ENCODE measurements at places on chromosomes 2 and 18. TPM values are rescaled to one million over a fixed set of nuclear protein-coding genes. Genes with fewer than 3 reads are reported as not detected.

KCNIP3 gene
- total RNA-seq, result not detected

RND3 gene
- total RNA-seq, result not detected

UGT1A5 gene
- not detected for total RNA-seq

CRYGD gene
- total RNA-seq, result not detected

CABLES1 gene
- total RNA-seq, result not detected

METAP1D gene
- total RNA-seq, result 5.7 TPM

GRCh38 chr18:69684789-69685188 is 262.9 kb downstream of the CD226 start:
- no peak for DNase-seq

GRCh38 chr18:50104421-50104820 is 90.5 kb downstream of the MYO5B start:
- DNase-seq, result no peak

- no peak for DNase-seq
Observed at GRCh38 chr2:23027396-23027795, 357.6 kb upstream of the KLHL29 start.

DNA sequence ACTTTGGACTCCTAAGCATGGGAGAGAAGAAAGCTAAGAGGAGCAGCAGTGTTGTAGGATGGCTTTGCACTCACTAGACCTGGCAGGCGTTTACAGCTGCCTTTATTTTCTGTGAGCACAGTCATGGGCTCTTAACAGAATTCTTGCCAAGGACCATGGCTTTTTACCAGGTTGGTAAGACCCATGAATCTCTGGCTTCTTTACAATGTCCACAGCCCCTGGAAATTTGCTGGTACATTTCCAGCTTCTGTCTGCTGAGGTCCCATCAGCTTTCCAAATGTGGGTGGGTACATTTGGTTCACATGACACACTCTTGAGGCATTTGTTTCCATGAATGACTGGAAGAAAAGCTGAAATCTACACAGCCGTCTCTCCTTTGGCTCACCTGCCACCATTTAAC is 162.7 kb downstream of the PPP1R1C start:
- DNase-seq, result no peak

- DNase-seq, result no peak
Observed at GRCh38 chr2:175808858-175809257, 193.2 kb downstream of the LNPK start.

DNA sequence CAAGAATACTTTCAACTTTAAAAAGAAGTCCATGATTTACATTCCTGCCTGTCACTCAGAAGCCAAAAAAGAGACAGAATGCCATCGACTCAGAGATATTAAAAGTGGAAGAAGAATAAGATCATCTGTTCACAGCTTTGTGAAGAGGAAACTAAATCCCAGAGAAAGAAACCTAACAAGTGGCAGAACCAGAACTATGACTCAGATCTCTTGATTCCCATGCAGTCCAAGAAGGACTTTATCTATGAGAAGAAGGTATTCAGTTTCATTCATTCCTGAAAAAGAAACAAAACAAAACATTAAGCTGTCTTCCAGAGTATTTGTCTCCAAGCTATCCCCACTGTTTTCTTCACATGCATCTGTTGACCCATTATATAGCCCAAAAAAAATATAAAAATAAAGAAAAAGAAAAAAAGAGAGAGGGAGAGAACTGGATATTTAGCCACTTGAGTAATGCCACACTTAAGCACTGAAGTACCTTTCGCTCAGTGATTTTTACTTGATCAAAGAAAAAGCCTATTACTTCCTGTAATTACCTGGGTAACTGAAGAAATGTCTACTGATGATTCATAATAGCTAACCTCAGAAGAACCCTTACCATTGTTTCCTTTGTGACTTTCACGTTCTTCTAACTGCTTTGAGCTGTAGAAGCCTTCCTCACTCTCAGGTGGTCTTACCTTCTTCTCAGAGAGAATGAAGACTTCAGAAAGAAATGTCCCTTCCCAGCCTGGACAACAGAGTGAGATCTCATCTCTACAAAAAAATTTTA is 17.7 kb upstream of the AKAIN1 start:
- DNase-seq, result no peak

DNA sequence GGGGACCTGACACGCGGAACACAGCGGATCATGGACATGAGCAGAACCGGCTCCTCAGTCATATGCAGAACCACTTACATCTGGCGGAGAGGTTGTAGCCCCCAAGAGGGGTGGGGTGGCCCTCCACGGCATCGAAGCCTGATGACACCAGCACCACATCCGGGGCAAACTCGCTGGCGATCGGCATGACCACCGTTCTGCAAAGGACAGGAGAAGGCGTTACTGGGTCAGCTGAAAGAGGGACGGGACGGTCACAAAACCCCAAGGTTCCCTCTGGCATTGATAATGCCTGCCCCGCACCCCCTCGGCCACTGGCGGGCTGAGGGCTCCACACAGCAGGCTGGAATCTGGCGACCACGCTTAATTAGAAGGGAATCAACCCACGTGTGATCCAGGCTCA is 220.5 kb downstream of the TWIST2 start:
- DNase-seq, result no peak

DNA sequence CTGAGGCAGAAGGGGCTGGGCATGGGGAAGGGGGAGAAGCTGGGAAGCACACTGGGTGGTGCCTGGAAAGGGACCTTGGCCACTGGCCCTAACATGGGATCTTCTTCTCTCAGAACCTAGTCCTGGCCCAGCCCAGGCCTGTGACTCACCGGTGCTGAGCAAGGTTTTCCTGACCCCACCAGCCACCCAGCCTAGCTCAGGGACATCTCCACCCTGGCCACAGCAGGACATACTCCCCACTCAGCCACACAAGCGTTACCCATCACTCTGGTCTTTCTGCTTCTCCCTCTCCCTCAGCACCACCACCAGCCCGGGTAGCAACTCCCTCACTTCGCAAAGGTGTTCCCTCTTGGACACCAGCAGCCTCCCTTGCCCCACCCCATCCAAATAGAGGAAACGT is 22.8 kb downstream of the TNS1 start:
- DNase-seq, result no peak

GRCh38 chr2:156430236-156430979 is 5.8 kb upstream of the GPD2 start:
- no peak for DNase-seq

- no peak for DNase-seq
Observed at GRCh38 chr2:121803503-121803902, 48.1 kb downstream of the TSN start.

- no peak for DNase-seq
Observed at GRCh38 chr2:60385648-60386047, 167.8 kb downstream of the BCL11A start.

DNA sequence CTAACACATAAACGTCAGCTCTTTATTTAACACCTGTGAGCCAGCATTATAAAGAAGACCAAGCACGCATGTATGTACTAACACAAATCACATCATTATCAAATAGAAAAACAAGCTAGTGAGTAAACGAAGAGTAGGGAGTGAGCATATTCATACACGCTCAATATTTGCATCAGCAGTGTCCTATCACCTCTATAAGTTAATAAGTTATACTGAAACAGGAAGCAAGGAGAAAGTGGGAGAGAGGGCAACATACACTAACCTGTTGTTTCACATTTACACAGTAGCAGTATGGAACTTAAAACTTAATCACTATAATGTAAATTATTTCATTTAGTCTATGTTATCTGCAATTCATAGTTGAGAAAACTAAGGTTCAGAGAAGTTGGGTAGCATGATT is 321.5 kb upstream of the TANK start:
- no peak for DNase-seq

DNA sequence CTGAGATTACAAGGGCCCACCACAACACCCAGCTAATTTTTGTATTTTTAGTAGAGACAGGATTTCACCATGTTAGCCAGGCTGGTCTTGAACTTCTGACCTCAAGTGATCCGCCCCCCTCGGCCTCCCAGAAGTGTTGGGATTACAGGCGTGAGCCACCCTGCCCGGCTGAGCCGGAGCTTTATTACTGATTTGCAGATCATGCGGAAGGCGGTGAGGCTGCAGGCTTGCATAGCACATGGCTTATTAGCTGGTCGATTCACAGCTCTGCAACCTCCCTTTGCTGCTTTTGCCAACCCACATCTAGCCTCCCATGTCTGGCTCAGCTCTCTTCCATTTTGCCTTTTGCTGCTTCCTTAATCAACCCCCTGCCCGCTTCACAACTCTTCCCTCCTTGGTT is 210.3 kb downstream of the VAPA start:
- DNase-seq, result no peak

GRCh38 chr2:33873076-33873605 is 274.0 kb upstream of the FAM98A start:
- DNase-seq, result no peak

- no peak for DNase-seq
Observed at GRCh38 chr2:134512734-134513464, 205.9 kb downstream of the TMEM163 start.

- no peak for DNase-seq
Observed at GRCh38 chr18:31243740-31244512, 74.0 kb upstream of the DSG1 start.

DNA sequence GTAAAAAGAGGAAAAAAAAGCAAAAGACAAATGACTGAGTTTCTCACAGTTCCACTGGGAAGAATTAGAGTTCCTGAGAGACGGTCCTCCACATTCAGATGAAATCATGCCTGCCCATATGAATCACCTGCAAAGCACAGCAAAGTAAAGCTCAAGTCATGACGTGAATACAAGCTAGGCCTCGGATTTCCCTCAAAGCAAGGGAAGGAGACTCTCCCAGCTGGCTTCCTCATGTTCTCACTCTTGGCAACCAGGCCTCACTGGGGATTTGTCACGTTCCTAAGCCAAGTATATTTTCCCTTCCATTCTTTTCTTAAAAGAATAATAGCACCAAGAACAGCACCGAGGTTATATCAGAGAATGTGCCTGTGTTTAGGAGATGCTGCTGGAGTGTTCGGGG is 47.0 kb downstream of the CYP27C1 start:
- DNase-seq, result no peak

DNA sequence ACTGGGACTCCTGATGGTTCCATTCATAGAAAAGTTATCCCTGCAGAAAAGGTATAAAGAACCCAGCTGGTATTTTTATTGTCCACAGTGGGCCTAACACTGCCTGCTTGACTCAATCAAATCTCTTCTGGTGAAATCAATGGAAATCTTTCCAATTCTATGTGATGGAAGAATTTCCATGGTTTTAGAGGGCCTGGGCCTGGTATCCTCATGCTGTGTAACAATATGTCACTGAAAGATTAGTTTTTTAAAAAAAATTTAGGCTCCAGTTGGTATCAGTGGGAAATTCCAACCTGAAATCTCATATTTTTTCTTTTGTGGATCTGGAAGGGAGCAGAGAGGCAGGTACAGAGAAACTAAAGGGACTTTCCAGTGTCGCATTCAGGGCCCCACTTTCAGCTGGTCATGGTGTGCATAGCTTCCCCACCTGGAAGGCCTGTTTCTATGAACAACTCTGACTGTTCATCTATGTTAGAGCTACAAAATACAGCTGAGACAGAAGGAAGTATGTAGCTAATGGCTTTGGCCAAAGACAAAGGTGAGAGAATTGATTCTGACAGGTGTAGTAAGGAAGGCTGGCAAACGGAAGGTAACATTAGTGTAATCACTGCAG is 20.9 kb downstream of the NEB start:
- no peak for DNase-seq

- DNase-seq, result no peak
Observed at GRCh38 chr18:77894060-77894459, 644.4 kb downstream of the GALR1 start.

GRCh38 chr2:12107939-12108338 is 361.5 kb downstream of the LPIN1 start:
- no peak for DNase-seq

DNA sequence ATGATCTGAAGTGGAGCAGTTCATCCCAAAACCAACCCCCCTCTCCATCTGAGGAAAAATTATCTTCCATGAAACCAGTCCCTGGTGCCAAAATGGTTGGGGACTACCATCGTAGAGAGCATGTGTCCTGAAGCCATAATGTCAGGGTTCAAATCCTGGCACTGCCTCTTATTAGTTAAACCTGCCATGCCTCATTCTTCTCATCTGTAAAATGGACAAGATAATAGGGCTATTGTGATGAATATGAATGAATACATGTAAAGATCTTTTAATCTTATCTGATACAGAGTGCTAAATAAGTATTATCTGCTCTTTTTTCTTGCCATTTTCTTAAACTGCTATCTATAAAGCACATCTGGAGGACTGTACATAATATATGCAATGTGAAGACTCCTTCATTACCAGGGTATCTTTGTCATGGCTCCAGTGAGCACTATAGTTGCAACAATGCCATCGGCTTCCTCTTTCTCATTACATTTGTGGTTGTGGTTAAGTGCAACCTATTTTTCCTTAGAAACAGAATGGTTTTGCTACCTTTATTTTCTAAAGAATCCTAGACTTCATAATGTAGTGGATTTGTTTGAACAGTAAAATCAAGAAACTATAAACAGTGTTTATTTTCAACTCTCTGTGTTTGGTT is 27.0 kb downstream of the MFSD6 start:
- DNase-seq, result no peak

GRCh38 chr2:86045541-86045940 is 60.1 kb downstream of the POLR1A start:
- no peak for DNase-seq

GRCh38 chr18:6239716-6240115 is 175.0 kb downstream of the L3MBTL4 start:
- DNase-seq, result no peak

DNA sequence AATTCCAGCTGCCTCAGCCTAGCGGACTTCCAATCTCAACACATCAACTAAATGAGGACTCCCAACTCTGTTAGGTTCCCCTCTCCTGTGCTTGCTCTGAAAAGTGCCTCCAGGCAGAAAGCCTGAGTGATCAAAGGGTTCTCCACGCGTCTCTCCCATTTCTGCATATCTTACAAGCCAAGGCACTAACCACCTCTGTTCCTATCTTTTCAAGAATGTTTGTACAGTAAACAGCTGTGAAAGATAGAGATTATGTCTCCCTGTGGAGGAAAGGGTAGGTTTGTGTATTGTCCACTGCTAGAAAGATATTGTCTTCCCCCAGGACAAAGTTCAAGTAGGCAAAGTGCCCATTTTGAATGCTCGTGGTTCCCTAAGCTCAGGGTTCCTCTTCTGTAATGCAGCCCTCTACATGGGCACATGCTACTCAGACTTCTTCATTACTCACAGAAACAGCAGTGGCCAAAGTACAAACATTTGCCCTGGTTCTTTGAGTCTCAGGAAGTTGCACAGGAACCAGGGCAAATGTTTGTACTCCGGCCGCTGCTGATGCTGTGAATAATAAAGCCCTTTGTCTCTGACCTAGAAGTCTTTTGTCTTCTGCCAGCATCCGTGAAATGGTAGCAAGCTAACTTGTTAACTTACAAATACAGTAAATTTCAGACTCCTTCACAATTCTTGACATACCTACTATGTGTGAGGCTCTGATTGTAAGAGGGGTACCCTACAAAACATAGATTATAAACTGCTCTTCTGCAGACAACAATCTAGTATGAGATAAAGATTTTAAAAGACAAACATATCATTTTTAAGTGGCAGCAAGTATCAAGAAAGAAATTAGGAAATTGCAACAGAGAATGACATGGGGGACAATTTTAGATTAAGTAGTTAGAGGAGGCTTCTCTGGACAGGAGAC is 44.5 kb downstream of the PKDCC start:
- no peak for DNase-seq

GRCh38 chr2:215360596-215360995 is 48.7 kb downstream of the ATIC start:
- no peak for DNase-seq
